ENCODE measurements at places on chromosomes 12 and 14.

GRCh38 chr14:56752428-56752827, 57.9 kb downstream of the OTX2 start:
- no peak for DNase-seq

- DNase-seq = no peak
Observed at GRCh38 chr12:42385326-42385841, 59.4 kb downstream of the PPHLN1 start.

DNA sequence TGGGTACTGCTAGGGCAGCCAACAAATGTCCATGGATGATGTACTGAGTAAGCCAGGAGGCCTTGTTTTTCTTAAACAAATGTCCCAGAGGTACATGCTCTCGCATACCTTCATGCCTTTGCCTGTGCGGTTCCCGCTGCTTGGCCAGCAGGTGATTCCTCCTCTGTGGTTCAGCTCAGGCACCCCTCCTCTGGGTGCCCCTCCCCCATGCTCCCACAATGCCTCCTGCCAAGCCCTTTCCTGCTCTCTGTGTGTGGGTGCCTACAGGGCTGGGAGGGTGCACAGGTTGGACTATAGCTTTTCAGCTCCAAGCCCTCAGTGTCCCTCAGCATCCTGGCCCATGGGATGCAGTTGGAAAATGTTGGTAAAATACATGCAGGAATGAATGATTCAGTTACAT, 23.5 kb downstream of the ASB2 start:
- no peak for DNase-seq

- no peak for DNase-seq
Observed at GRCh38 chr14:32846821-32847365, 91.8 kb upstream of the NPAS3 start.

DNA sequence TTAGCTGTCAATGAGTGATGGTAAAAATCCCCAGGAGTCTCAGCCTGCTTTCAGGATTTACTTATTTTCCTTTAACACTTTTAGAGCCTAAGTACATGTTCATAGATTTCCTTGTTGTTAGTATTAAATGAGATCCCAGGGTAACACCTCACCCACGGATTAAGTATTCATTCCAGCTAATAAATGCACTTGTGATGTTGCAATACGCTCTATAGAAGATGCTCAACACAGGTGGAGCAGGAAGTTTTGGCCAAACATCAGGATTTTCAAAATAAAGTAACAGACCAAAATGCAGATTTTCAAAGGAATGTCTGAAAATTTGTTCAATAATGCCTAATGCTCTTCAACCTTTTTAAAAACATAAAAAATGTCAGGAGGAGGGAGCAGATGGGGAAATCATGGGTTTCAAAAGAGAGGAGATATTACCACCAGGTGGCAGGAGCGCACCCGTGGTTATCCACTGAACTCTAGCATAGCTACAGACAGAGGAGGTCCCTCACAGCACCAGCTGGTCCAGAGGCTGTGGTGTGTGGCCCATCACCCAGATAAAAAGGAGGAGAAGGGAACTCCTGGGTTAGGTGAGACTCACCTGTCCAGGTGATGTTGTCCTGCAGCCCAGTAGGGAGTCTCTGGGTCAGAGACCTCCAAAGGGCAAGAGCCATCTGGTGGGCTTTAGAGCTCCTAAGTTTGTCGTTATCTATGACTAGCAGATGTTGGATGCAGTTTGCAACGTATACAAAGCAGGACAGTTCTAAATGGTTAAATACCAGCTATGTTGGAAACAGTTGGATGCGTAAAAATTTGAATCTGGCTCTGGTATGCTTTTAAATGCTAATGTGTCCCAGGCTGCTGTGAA, 1158.4 kb upstream of the TMEM132C start:
- no peak for DNase-seq

DNA sequence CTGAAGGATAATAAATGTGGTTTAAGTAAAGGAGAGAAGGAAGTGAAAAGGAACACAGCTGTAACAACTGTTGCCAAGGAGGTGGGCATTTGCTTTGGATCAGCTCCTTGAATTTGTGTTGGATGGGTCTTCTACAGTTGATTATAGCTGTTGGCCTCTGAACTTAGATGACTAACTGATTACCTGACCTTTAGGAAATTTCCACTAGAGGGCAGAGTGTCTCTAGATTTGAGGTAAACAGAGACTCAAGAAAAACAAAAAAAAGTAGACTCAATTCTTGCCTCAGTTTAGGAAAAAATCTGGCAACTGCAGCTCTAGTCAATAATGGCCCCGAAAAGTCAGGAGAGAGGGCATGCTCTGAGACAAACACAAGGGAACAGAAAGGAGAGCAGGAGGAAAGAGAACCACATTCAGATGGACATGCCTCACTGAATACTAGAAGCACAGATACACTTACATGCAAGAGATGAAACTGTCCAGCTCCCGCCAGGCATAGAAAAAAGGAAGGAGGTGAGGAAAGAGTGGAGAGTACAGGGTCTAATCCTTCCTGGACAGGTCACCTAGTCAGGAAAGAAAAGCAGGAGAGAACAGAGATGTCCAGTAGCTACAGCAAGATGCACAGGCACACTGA, 20.6 kb downstream of the COX14 start:
- DNase-seq = no peak

DNA sequence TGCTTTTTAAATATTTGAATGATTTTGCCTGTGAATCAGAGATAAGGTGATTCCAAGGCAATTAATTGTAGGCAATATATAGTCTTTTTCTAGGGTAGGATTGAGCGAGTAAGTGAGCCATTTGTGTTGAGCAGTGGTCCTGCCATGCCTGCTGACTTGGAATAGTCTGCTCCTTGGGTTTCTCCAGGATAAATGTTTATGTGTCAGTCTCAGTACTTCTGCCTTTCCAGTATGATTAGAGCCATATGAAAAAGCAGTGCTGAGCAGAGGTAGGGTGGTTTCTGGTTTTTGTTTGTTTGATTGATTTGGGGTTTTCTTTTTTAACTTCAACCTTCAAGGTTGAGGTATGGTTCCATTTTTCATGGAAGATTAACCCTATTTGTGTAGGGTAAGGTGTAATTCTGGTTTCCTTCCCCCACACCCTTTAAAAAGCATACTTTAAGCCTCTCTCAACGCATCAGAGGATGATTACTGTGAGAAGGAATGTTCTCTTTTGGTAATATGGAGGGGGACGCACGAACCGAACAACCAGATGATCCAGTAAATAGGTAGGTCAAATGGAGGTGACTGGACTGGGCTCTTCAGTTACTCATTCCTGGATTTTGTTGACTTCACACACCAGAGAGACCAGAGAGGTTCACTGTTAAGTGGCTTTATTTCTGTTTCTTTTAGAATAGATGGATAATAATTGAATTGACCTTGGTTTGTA, 22.7 kb downstream of the FRMD6 start:
- DNase-seq = no peak

GRCh38 chr12:46400406-46400805, 27.8 kb upstream of the SLC38A2 start:
- DNase-seq = no peak

DNA sequence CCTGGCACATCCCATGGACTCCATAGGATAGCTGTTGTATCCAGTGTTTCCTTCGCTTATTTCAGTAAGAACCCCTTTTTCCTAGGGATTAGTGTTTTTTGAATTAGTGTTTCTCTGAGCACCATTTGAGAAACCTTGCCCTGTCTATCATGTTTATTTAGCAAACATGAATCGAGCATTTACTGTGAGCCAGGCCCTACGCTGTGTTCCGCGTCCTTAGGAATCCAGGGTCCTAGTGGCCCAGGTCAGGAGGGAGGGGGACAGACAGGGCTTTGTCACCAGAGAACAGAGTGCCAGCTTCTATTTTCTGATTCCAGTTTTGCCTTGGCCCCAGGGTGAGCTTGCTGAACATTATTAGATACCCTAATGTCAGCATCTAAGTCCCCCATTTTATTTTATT, 2.5 kb downstream of the TEAD4 start:
- no peak for DNase-seq

GRCh38 chr12:530308-530707, 70.6 kb downstream of the B4GALNT3 start:
- DNase-seq = no peak

- DNase-seq = no peak
Observed at GRCh38 chr12:106112145-106112821, 26.5 kb downstream of the NUAK1 start.

DNA sequence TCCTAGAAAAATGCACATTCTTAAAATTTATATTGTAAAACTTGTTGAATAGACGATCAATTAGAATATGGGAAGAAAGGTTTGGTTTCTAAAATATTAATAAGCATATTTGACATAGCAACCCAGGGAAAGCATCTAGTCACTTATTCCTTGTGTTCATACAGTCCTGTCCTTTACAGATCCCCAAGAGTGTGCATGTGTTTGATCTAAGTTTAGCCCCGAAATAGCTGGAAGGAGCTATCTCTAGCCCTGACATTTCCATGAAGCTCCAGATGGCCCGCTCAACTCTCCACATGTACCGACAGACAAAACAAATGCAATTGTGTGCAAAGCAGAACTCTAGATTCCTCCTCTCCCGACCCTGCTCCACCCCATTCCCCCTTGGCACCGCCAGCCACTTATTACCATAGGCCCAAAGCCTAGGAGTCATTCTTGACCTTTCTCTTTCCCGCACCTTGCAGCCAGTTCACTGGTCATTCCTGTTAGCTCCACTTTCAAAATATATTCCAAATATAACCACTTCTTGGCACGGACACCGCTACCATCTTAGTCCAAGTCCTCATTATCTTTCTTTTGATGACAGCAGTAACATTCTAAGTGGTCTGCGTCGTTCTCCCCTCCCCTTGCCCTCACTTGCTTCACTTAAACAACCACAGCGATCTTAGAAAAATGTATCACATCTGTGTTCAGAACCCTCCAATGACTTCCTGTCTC, 45.4 kb upstream of the GZMB start:
- DNase-seq = no peak

- no peak for DNase-seq
Observed at GRCh38 chr12:130075497-130076076, 86.7 kb upstream of the FZD10 start.

GRCh38 chr14:22487941-22488340, 101.1 kb downstream of the DAD1 start:
- no peak for DNase-seq

DNA sequence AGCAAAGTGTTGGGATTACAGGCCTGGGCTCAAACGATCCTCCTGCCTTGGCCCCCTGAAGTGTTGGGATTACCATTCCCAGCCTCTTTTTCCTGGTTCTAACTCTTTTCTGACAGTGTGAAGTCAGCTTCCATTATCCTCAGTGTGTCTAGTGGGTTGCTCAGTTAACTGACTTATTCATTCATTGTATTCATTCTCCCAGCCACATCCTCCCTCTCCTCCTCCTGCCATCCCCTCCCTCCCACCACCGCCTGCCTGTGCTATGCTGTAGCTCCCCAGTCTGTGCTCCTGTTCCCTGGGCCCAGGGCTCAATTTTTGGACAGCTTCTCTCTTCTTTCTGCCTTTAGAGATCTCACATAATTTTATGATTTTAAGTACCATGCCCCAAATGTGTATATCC, 19.4 kb downstream of the ATP6V0A2 start:
- DNase-seq = no peak

- no peak for DNase-seq
Observed at GRCh38 chr12:69534389-69534822, 50.9 kb upstream of the CCT2 start.
